ENCODE measurements at places on chromosomes 2 and 18. TPM values are rescaled to one million over a fixed set of nuclear protein-coding genes. Genes with fewer than 3 reads are reported as not detected.

Gene HJURP
- under 0.01 TPM for total RNA-seq

Gene TCF4
- total RNA-seq, result 3.4 TPM

Gene OXER1
- total RNA-seq, result not detected

Gene PLGLB2
- total RNA-seq, result 1.5 TPM

Gene CD207
- total RNA-seq, result not detected

Gene HSBP1L1
- total RNA-seq, result 19.7 TPM

Gene CHST9
- under 0.01 TPM for total RNA-seq

Gene MOGAT1
- not detected for total RNA-seq

Gene PDCD1
- total RNA-seq, result not detected

Gene SCN7A
- total RNA-seq, result under 0.01 TPM

Gene CLEC4F
- total RNA-seq, result not detected

Gene KCNK3
- total RNA-seq, result not detected

Gene DSG1
- total RNA-seq, result 4.4 TPM

Gene SLC8A1
- 7.2 TPM for total RNA-seq

Gene DUSP19
- total RNA-seq, result 1.1 TPM
